ENCODE measurements at places on chromosomes 12 and 14.

- DNase-seq: no peak
Observed at GRCh38 chr12:105616971-105617540, 286.6 kb downstream of the C12orf75 start.

GRCh38 chr14:103512701-103513611 is 9.7 kb downstream of the CKB start:
- DNase-seq: no peak

GRCh38 chr12:51850965-51851299 is 2.4 kb upstream of the FIGNL2 start:
- no peak for DNase-seq

DNA sequence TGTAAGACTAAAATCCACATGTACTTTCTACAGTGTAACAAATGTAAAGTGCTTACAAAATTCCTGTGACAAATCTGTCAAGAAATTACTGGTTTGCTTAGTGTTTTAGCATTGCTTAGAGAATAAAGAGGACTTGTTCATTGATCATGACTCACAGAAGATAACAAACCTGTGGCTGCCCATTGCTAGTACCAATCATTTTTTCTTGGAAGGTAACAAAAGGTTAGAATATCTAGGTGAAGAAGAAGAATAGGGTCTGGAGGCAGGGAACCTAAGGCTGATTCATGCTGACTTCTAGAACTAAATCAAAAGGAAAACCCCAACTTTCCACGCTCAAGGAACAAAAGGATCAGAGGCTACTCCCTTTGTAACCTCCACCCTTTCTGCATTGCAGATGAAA is 232.7 kb upstream of the ABCD2 start:
- no peak for DNase-seq

GRCh38 chr14:58872061-58872460 is 234.3 kb downstream of the DACT1 start:
- no peak for DNase-seq

DNA sequence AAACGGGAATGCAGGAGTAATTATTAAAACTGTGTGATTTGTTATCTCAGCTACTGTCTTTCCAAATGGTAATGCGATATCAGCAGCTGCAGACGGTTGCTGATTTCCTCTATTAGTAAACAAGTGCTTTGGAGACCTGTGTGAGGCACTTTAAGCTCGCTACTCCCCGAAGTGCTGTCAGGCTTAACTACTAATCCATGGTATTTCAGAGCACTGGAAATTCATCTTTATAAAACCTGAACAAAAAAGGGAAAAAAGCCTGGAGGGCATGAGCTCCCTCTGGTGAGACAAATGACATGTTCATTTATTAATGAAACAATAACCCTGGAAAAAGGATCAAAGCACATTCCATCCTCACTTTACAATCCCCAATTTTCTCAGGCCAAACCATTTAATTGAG is 143.6 kb upstream of the OTX2 start:
- no peak for DNase-seq

GRCh38 chr14:50670196-50670865 is 2.2 kb upstream of the SAV1 start:
- no peak for DNase-seq

GRCh38 chr12:55996715-55997534 is at the start of gene SUOX:
SUOX (plus strand) TSS chr12:55997276; CDS start chr12:56002222, 4,946 bp downstream.
- DNase-seq: no peak

DNA sequence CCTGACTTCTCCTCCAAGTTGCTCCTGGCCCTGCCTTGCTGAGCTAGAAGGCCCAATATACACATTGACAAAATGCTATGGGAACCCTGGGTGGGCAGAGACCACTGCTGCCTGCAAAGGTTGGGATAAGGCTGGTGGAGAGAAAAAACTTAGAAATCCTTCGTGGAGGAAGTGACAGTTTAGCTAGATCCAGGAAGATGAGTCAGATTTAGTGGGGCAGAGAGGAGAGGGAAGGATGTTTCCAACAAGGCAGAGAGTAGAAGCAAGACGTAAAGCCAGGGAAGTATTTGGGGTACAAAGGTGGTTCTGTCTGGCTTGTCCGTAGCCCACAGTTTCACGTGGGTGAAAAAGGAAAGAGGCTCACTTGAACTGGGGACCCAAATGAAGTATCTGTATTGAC is 69.0 kb upstream of the CLMN start:
- DNase-seq: no peak

- DNase-seq: no peak
Observed at GRCh38 chr12:97404543-97404942, 58.1 kb upstream of the RMST start.

DNA sequence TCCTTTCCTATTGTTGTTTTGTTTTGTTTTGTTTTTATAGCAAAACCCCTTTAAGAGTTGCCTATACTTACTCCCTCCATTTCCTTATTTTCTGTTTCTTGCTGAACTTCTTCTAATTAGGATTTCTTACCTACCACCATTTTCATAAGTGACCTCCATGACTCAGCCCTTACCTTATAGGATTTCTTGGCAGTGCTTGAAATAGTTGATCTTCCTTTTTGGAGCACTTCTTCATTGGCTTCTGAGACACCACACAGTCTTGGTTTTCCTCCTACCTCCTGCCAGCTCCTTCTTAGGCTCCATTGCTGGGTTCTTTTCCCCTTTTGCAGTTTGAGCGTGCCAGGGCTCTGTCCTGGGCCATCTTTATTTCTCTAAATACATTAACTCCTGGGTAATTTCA is 23.4 kb upstream of the EID3 start:
- no peak for DNase-seq

GRCh38 chr12:58184212-58184611 is 242.8 kb downstream of the ATP23 start:
- DNase-seq: no peak

DNA sequence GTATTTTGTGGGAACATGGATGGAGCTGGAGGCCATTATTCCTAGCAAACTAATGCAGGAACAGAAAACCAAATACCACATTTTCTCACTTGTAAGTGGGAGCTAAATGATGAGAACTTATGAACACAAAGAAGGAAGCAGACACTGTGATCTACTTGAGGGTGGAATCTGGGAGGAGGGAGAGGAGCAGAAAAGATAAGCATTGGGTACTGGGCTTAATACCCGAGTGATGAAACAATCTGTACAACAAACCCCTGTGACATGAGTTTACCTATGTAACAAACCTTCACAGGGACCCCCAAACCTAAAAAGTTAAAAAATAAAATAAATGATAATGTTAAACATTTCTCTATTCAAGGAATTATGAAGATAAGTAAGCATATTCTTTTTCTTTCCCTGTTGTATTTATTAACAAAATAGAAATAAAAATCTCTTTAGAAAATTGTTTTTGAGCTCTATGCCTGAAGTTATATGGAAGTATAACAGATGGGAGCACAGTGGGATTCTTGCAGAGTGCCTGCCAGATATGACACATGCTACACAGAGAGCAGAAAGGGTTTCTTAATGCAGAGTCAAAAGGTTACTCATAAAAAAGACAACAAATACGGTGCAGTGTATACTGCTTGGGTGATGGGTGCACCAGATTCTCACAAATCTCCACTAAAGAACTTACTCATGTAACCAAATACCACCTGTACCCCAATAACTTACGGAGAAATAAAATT is 52.0 kb upstream of the SYNE2 start:
- DNase-seq: no peak

DNA sequence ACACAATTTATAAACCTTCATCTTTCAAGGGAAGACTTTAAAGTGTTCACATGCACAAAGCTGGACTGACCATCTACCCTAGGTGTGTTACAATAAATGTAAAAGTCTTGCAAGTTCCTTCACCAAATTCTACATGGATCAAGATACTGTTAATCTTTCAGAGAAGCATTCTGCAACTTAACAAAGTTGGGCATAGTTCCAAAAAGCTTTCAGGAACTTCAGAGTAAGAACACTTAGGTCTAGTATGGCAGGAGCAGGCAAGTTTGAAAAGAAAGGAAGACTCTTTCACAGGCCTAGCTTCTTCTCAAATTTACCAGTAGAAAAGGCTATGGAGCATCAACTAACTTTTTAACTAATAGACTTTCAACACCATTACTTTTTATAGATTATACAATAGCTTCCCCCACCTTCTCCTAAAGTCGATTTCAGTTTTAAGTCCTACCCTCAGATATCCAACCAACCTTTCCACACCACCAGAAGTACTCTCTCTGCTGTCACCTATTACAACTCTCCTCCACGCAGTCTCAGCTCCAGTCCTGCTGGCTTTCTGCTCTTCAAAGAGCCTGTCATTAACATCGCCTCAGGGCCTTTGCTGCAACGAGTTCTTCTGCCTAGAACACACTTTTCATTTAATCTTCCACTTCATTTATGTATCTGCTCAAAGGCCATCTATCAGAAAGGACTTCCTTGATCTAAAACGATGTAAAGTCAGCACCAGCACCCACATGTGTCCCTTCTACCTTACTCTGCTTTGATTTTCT is 333.9 kb downstream of the CEP128 start:
- no peak for DNase-seq

- DNase-seq: no peak
Observed at GRCh38 chr12:123059500-123059899, 79.0 kb downstream of the ARL6IP4 start.

DNA sequence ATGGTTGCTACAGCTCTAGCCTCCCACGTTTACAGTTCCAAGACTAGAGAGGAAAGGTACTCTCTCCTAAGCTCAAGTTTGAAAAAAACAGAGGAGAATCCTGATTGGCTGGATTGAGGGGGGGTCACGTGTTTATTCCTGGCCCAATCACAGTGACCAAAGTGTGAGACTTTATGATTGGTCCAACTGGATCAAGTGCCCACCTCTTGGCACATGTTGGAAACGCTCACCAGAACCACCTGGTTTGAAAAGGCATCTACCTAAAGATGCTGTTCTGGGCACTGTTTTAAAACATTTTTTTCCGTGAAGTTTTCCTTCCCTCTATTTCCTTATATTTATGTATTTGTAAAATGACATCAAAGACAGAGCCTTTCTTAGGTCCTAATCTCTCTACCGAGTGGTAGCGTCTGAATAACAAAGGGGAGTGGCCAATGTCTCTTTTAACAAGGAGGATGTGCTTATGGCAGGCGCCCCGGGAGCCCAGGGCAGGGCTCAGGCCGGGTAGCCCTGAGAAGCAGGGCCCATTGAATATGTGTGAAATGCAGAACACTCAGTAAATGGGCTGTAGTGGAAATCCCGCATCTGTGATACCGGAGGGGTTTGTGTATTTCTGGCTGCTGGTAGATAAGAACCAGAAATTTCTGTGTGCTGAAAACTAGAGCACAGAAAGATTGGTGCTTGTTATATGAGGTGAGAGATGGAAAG is 146.2 kb downstream of the ATP23 start:
- no peak for DNase-seq

DNA sequence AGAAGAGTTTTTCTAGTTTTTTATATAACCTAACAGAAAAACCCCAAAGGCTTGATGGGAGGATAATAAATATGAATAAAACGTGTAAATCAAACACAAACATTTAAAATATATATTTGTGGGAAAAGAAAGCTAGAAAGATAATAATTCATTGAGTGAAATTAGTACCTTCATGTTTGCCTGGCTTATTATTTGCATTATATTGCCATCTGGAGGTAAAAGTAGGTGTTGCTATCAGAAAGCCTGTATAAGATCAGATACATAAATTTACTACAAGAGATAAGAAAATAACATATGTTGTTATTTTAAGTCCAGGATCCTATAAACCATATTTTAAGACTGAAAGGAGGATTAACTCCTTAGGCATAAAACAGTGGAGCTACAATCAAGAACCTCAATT is 77.7 kb downstream of the NTS start:
- no peak for DNase-seq

GRCh38 chr14:86050072-86050683 is 520.2 kb downstream of the FLRT2 start:
- no peak for DNase-seq

DNA sequence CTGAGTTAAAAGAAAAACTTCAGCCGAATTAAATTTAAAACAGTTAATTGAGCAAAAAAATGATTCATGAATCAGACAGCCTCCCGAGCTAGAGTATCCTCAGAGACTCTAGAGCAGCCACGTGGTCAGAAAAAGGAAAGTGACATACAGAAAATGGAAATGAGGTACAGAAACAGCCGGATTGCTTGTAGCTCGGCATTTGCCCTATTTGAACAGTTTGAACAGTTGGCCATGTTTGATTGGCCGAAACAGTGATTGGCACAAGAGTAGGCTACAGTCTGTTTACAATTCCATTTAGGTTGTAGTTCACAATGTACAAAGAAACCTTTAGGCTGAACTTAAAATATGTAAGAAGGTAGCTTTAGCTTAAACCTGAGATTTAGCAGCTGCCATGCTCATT is 12.9 kb upstream of the OXA1L start:
- no peak for DNase-seq

DNA sequence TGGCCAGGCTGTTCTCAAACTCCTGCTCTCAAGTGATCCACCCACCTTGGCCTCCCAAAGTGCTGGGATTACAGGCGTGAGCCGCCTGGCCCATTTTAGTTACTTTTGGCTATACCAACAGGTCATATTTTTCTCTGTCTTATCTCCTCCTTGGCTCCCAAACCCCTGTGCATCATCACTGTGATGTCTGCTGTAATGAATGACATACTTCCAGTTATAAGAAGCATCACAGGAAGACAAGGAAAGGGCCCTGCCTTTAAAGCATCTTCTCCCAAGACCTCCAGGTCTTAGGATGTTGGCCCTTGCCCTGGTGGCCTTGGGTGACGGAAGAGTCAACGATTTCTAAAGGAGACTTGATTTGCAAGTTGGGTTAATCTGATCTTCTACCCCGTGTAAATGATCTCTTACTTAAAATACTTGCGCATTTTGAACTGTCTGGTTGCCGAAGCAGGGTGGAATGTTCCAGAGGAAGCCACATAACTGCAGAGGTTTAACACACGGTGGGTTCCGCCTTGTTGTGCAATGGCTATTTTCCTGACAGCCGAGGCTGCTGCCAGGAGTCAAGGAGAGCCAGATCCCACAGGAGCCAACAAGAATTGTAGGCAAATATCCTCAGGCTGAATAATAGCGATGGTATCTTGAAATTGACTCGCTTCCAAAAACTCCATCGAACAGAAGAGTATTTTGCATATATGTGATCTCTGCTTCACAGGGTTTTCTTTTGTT is 55.7 kb upstream of the PLXNC1 start:
- no peak for DNase-seq

- DNase-seq: no peak
Observed at GRCh38 chr14:22977434-22977683, 5.0 kb downstream of the AJUBA start.

DNA sequence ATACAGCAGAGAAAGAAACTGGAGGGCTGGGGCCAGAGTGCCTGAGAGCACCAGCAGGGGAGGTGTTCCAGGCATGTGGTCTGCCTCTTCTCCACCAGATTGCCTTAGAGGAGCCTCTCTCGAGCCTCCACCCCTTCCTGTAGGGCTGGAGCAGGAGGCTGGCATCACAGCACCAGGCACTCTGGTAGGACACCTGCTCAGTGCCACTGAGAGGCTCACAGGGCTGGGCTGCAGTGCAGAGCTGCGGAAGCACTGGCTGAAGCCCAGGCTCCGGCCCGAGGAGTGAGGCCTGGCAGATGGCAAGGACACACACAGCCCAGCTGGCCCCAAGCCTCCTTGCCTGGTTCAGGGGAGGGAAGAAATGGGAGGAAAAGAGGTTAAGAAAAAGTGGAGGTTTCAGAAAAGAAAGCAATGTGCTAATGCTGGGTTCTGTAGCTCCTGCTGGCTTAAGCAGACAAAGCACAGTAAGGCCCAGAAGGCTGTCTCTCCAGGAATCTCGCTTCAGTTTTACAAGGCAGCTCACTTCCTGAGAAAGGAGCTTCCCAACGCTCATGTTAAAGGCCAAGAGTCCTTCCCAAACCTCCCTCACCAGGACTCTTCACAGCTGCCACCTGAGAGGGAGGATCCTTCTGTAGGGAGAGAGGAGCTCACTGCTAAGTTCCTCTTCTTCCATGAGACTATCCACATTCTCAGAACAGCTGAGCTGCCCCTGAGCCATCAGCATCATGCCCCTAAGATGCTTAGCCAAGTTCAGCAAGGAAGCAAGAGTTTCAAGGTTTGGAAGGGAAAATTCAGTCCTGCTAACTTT is 23.8 kb downstream of the SPTB start:
- no peak for DNase-seq

Measured in activated T-helper 1 cell treated with anti-CD3 and anti-CD28 coated beads, Interleukin-2, amount 50 U/mL, for 16 hours (primary cell).